ENCODE measurements at places on chromosomes 3 and 15.
A peak's percentile ranks its signal among the peaks of the same experiment; 100 is the strongest.

GRCh38 chr3:64351713-64352638 lies 126.7 kb upstream of the PRICKLE2 start:
- DNase-seq = no peak

DNA sequence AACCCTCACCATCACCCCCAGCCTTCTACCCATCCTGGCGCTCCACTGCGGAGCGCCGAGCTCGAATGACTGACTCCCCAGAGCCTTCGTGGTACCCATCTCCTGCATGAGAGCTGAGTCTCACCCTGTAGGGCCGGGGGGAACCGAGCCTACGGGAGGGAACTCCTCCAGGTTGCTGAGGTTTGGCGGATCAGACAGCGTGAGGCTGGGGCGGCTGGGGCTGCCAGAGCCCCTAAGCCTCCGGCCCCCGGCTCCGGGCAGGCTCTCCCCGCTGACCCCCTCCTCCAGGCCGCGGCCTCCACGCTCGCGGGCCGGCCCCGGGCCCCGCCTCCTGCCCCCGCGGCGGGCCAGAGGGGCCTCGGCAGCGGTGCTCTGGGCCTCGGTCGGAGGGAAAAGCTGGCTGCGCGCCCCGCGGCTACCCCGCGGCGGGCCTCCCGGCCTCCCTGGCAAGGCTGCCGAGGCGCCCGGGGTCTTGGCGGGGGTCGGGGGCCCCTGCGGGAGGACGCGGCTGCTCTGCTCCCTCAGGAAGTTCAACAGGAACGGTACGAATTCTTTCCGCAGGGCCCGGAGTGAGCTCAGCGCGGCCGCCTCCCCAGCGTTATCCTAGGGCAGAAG lies 643 bp downstream of the CDAN1 start:
- DNase-seq = no peak

- DNase-seq = no peak
These were observed 49.4 kb downstream of the ZNF280D start for GRCh38 chr15:56683908-56684307.

DNA sequence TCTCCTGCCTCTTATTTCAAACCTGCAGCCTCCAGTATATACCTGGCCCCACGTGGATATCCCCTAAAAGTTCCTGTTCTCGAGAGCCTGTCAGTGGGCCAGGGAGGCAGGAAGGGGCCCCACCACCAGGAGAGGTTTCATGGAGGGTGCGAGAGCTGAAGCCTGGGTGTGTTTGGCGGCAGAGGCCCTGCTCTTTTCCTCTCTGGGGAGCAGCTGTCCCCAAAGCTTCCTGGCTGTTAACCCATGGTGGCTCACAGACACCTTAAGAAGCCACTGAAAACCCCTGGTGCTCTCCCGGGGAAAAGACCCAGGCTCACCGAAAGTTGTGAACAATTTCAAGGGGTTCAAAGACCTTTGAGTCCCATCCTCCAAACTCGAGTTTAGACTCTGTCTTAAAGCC lies 1.1 kb downstream of the PRRT3 start:
- DNase-seq = no peak

DNA sequence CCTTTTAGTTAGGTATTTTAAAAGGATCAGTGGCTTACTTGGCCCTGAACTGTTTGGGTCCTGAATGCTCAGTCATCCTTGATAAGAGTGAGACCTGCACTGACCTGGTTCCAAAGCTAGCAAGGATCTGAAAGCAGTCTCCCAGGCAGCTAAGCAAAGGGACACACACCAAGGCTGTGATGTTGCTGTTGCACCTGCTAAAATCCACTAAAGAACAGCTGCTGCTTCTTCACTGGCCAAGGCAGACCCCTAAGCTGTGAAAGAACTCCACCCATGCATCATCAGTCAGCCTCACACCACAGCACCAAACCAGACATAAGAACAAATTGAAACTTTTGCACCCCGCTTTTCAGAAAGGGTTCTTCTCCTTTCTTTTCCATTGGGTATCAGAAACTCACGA lies 213.4 kb upstream of the STT3B start:
- no peak for DNase-seq

DNA sequence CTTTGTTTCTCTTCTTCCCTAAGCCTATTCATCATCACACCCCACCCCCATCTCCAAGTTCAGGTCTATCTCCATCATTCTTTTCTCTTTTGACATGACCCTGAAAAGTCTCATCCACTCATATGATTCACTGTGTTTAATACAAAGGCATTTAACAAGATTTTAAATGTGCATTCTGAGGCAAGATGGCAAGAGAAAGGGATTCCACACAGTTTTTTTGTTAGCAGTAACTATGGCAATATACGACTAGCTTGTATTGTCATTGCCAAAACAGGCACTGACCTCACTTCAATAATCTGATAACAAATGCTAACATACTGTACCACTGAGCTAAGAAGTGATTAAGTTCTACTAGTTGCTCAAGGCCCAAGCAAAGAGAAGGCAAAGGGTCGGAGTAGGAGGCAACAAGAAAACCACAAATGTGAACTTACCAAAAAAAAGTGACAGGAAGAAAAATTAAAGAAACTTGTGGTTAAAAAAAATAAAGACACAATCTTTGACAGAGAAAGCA lies 53.2 kb downstream of the FBN1 start:
- DNase-seq = no peak

GRCh38 chr3:129435367-129435766 lies 4.4 kb downstream of the MBD4 start:
- DNase-seq = no peak

GRCh38 chr15:39202641-39203040 lies 378.2 kb upstream of the THBS1 start:
- DNase-seq = no peak

DNA sequence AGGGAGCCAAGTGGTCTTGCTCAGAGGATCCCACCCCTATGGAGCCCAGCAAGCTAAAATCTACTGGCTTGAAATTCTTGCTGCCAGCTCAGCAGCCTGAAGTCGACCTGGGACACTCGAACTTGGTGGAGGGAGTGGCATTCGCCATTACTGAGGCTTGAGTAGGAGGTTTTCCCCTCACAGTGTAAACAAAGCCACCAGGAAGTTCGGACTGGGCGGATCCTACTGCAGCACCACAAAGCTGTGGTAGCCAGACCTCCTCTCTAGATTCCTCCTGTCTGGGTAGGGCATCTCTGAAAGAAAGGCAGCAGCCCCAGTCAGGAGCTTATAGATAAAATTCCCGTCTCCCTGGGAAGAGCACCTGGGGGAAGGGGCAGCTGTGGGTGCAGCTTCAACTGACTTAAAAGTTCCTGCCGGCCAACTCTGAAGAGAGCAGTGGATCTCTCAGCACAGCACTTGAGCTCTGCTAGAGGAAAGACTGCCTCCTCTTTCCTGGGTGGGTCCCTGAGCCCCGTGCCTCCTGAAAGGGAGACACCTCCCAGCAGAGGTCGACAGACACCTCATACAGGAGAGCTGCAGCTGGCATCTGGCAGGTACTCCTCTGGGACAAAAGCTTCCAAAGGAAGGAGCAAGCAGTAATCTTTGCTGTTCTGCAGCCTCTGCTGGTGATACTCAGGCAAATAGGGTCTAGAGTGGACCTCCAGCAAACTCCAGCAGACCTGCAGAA lies 576.3 kb upstream of the NECTIN3 start:
- DNase-seq = no peak

DNA sequence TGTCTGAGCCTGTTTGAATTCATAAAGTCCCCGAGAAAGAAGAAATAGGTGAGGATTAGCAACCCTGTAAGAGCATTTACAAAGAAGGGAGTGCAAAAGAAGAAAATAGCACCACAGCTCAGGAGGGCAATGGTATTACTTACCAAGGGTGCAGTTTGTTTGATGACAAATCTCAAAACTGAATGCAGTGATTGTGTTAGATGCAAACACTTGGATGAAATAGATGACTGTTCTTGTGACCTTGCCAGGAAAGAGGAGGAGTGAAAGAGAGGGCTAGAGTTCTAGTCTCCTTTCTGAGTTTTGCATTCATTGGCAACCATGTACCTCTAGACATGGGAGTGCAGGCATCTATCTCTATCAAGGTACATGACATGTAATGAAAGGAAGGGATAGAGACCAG lies 1030.8 kb upstream of the CFAP20DC start:
- no peak for DNase-seq

GRCh38 chr3:156449710-156450574 lies 105.0 kb downstream of the SSR3 start:
- no peak for DNase-seq

- DNase-seq = no peak
These were observed 298.2 kb downstream of the UBE2E2 start for GRCh38 chr3:23501201-23501802.

DNA sequence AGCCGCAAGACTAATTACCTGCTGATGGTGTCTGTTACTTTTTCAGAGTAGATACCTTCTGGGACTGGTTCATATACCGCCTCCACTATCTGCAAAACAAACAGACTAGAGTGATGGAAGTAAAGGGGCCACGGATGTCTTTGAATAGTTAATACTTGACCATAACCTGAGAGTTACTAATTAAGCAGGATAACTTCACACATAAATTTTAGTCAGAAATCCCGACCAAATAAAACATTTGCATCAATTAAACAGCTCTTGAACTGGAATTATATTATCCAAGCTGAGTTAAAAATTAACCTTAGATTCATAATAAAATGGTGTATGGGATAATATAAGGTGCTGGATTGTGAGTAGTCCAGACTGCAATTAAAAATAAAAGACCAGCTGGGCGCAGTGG lies 167.7 kb downstream of the NEK10 start:
- no peak for DNase-seq

- no peak for DNase-seq
These were observed 76.5 kb downstream of the AQR start for GRCh38 chr15:34892963-34893591.

- DNase-seq = no peak
These were observed 207.0 kb downstream of the DIPK2A start for GRCh38 chr3:144178607-144179006.

DNA sequence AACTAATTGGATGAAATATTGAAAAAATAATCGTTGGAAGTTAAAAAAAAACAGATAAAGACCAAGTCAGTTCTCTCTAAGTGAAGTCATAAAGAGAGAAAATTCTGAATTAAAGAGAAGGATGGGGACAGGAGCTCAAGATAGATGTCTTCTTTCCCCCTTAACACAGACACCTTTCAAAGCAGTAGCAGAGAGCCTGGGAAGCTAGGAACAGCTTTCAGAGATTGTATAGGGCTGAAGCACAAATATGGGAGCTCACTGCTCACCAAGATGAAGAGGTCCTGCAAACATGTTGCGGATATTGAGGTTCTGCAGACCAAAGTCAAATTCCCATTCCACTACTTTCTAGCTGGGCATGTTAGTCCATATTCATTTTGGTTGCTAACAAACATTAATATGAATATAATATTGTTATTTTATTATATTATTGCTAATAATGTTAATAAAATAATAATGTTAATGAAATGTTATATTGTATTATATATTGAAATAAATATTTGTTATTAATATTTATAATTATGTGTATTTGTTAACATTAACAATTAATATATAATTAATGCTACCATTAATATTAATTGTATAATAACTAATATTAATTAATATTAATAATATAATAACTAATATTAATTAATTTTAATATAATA lies 319.1 kb downstream of the OXSM start:
- no peak for DNase-seq

DNA sequence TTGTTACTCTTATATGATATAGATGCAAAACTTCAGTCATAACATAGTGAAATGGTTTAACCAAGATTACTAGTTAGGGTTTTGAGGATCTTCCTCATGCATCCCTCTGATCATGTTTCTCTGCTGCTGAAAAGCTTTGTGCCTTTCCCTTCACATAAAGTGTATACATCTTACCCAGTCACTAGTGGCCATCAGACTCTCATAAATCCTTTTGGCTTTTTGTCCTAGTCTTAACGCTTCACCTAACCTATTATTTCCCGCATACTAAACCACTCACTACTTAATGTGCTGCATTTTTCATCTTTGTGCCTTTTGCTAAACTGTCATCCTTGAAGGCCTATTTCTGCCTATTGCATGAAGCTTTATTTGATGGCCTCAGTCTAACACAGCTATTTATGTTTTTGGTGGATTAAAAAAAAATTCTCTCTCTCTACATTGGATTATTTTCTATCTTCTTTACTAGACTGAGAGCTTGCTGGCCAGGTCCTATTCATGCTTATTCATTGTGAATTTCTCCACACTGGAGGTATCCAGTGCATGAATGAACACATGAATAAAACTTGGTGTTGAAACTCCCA lies 717.6 kb upstream of the GOLIM4 start:
- no peak for DNase-seq

GRCh38 chr3:101571028-101571895 lies 2.7 kb upstream of the PCNP start:
- DNase-seq = no peak

- DNase-seq = no peak
These were observed 63.2 kb upstream of the SPPL2A start for GRCh38 chr15:50828610-50829206.

DNA sequence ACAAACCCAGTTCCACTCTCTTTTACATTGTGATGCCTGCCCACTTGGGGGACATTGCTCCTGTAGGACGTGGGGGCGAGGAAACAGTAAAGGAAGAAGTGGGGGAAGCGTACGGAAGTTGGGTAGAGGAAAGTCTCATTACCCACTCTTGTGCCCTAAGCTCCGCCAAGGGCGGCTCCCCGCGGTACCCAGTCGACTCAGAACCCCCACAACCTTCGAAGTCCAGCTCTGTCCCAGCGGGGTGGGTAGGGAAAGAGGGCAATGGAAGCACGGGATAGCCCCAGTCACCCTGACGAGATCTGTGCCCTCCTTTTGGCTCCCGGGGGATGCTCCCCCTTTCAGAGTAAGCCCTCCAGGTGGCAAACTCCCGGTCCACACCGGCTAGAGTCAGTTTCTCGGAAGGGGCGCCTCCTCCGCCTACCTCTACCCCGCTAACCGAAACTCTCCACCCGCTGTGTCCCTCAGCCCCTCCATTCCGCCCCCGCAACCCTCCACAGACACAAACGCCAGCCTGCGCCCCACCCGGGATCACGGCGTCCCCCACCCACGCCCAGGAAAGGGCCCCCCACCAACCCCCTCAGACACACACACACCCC lies 527 bp downstream of the CSNK1G1 start:
- peak; percentile 28 for DNase-seq

- no peak for DNase-seq
These were observed 24.3 kb downstream of the SIAH2 start for GRCh38 chr3:150738688-150739087.

GRCh38 chr3:106004137-106004681 lies 135.4 kb upstream of the CBLB start:
- no peak for DNase-seq

DNA sequence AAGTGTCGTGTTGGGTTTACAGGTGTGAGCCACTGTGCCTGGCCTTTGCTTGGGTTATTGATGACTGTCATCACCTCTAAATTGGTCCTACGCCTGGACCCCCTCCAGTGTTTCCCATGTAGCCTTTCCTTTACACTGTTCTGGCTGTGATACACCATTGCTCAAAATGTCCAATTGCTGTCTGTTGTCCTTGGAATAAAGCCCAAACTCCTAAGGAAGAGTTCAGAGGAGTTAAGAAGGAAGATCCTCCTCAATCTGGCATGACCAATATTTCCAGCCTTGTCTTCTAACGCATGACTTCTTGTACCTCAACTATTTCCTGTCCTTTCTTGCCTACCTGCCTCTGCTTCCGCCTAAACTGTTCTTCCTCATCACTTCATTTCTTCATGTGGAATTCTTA lies 113.1 kb downstream of the POLR2M start:
- no peak for DNase-seq

GRCh38 chr15:29849218-29849617 lies 26.9 kb upstream of the TJP1 start:
- no peak for DNase-seq

- DNase-seq = no peak
These were observed 38.4 kb downstream of the RFX7 start for GRCh38 chr15:56205061-56205876.
